SK-N-DZ (cell line): ENCODE measurements at places on chromosomes 3 and 15.

DNA sequence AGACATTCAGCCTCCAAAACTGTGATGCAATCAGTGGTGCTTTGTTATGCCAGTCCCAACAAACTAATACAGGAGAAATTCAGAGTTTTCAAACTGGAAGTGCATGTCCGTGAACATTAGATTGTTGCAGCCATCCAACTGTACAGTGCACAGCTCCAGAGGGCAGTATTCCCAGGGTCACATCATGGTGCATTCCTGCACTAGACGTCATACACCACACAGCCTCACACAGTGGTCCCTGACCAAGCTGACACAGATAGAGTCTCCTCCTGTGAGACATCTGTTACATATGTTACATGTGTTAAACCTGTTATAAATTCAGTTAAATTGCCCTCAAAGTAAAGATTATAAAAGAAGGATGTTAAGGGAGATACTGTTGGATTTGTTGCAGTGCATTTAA is 209.0 kb downstream of the LRRN1 start:
- no peak for DNase-seq

DNA sequence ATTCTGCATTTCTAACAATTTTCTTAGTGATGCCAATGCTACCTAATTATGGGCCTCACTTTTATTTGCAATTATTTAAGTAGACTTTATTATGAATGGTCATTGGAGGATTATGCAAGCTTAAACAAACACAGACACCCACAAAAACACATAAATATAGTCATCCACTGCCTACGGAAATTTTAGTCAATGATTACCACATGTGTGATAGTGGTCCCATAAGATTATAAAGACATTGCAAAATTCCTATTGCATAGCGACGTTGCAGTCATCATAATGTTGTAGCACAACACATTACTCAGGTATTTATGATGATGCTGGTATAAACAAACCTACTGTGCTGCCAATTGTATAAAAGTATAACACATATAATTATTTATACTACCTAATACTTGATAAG is 247.8 kb upstream of the ALCAM start:
- no peak for DNase-seq

GRCh38 chr3:171851660-171852058 is 8.5 kb downstream of the TMEM212 start:
- no peak for DNase-seq

DNA sequence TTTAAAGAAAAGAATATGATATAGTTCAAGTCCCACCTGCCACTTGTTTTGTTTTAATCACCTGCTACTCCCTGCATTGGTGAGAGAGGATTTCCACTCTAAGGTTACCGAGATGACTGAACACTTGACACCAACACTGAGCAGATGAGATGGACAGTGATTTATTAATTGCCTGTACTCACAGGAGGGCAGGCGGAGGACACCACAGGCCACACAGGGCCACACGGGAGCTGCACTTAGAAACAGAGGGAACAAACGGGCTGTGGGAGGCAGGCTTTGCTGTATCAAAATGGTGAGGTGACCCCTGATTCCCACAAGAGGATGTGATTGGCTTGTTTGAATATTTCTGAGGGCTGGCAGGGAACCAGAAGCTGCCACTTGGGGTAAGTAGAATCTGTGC is 10.8 kb downstream of the MINAR1 start:
- no peak for DNase-seq

DNA sequence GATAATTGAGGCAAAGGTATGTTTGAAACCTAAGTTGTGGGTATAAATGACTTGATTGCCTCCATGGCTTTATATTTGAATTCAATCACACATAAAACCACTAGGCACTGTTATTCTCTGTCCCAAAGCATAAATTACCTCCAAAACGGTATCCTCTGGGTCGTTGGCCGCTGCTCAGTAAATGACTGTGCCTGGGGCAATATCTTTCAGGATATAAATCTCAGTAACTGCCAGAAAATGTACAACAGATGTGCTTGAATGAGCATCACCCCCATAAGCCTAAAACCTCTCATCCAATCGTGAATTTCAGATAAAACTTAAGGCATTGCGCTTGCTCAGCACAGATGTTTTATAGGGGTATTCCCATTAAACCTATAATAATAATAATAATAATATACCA is 19.0 kb upstream of the C3orf49 start:
- no peak for DNase-seq

- no peak for DNase-seq
Measured at GRCh38 chr3:186643493-186643892, 3.3 kb downstream of the FETUB start.

DNA sequence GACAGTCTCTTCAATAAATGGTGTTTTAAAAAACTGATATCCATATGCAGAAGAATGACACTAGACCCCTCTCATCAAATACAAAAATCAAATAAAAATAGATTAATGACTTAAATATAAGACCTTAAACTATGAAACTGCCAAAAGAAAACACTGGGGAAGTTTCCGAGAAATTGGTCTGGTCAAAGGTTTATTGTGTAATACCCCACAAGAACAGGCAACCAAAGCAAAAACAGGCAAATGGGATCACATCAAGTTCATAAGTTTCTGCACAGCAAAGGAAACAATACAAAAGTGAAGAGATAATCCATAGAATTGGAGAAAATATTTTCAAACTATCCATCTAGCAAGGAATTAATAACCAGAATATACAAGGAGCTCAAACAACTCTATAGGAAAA is 126.2 kb downstream of the GOLIM4 start:
- DNase-seq = no peak

DNA sequence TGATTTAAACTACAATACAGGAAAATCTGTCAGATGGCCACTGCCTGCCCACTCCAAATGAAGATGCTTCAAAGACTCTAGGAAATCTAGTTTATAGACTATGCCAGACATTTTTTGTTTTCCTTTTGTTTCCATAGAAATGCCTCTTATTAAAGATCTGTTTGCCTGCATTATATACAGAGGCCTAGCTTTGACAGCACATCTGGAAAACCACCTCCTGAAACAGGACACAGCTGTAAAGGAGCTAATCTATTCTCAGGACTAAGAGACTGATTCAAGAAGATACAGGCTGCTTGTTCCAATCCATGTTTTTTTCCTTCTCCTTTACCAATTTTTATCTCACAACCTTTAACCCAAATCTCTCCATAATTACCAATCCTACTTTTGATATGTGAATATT is 75.3 kb upstream of the STRIT1 start:
- DNase-seq = no peak

DNA sequence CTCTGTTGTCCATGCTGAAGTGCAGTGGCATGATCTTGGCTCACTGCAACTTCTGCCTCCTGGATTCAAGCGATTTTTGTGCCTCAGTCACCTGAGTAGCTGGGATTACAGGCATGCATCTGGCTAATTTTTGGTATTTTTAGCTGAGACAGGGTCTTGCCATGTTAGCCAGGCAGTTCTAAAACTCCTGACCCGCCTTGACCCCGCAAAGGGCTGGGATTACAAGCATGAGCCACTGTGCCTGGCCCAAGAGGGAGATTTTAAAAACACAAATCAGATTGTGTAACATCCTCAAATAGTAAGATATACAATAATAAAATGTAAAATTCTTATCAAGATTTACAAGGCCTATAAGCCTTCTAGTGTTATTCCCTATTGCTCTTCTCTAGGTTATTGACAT is 62.5 kb upstream of the PHLDB2 start:
- DNase-seq = no peak

DNA sequence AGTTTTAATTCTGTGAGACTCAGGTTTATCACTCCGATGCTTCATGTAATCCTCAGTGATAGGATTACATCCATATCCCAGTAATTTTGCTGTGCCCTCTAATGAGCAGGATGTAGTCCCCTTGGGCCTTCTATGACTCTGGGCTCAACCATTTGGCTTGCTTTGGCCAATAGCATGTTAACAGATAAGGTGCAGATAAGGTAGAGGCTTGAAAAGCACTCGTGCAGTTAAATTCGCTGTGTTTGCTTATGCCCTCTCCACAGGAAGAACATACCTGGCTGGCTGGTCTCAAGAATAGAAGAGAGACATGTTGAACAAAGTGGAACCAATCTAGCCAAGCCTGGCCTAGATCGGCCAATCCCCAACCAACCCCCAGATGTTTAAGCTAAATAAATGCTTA is 20.1 kb downstream of the CCDC13 start:
- no peak for DNase-seq

DNA sequence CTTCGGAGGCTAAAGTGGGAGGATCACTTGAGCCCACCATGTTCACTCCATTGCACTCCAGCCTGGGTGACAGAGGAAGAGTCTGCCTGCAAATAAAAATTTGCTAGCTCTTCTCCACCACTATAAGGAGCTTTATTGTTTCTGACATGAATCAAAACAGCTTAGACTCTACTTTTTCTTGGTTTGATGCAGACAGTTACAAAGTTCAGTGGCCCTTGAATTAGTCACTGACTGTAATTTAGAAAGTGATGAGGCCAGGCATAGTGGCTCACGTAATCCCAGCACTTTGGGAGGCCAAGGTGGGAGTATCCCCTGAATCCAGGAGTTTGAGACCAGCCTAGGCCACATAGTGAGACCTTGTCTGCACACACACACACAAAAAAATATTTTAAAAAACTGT is 172.4 kb upstream of the CGNL1 start:
- no peak for DNase-seq
